ENCODE measurements at places on chromosomes 2 and 18. TPM values are rescaled to one million over a fixed set of nuclear protein-coding genes. Genes with fewer than 3 reads are reported as not detected.

The ALK gene
- total RNA-seq, result not detected

The CD207 gene
- not detected for total RNA-seq

The NPPC gene
- 0.42 TPM for total RNA-seq

The SERPINB4 gene
- total RNA-seq, result 0.09 TPM

The LINC00305 gene
- not detected for total RNA-seq

The ST6GAL2 gene
- total RNA-seq, result 13.1 TPM

The EGR4 gene
- 0.19 TPM for total RNA-seq

The ZNF396 gene
- 0.89 TPM for total RNA-seq

The CDK5R2 gene
- 4.6 TPM for total RNA-seq

The OSR1 gene
- 9.7 TPM for total RNA-seq

The IL37 gene
- not detected for total RNA-seq

The KIAA2012 gene
- total RNA-seq, result not detected

The ESCO1 gene
- 8.1 TPM for total RNA-seq

The PCBP1 gene
- 431 TPM for total RNA-seq

The FAHD2B gene
- 12.2 TPM for total RNA-seq

The ZBTB7C gene
- total RNA-seq, result 0.27 TPM

The ARHGAP28 gene
- not detected for total RNA-seq

The C1QL2 gene
- 0.31 TPM for total RNA-seq

The AQP12B gene
- not detected for total RNA-seq

The ABCB11 gene
- total RNA-seq, result 0.01 TPM

The RTP5 gene
- total RNA-seq, result not detected

The SPEG gene
- 10.8 TPM for total RNA-seq

The CXCR2 gene
- total RNA-seq, result not detected

The PPM1G gene
- 158 TPM for total RNA-seq

The HS1BP3 gene
- total RNA-seq, result 43.2 TPM

The SPDYA gene
- 0.26 TPM for total RNA-seq

The ANKRD62 gene
- total RNA-seq, result not detected

The AQP12A gene
- not detected for total RNA-seq

The PIEZO2 gene
- total RNA-seq, result 0.53 TPM
